SW 1271 (cell line): ENCODE measurements at places on chromosomes 5 and 9.

GRCh38 chr9:27165670-27166069 lies 56.6 kb downstream of the TEK start:
- DNase-seq = no peak

GRCh38 chr5:88778736-88779135 lies 104.2 kb downstream of the MEF2C start:
- DNase-seq = no peak

DNA sequence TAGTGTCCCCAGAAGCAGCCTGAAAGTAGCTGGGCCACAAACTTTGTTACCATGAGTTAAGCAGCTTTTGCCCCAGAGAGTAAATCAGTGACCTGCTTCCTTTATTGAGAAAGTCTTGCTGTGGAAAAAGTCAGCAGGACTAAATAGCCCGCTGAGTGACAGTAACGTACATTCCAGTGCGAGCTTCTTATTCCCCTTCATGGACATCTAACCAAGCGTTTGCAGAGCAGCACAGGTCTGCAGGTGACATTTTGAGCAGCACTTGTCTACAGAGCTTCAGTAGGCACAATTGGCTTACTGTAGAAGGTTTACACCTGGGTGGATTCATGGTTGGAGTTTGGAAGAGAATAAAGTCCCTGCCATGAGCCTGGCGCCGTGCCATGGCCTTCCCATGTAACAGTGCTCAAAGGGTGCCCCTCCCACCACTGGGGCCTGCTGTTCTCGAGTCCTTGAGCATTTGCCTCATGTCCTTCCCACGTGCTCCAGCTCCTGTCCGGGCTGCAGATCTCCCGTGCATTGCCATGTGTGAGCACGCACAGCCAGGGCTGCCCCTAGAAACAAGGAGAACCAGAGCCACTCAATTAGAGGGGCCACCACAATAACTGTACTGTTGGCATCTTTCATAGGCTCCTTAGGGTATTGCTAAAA lies 41.3 kb upstream of the GRHPR start:
- no peak for DNase-seq

DNA sequence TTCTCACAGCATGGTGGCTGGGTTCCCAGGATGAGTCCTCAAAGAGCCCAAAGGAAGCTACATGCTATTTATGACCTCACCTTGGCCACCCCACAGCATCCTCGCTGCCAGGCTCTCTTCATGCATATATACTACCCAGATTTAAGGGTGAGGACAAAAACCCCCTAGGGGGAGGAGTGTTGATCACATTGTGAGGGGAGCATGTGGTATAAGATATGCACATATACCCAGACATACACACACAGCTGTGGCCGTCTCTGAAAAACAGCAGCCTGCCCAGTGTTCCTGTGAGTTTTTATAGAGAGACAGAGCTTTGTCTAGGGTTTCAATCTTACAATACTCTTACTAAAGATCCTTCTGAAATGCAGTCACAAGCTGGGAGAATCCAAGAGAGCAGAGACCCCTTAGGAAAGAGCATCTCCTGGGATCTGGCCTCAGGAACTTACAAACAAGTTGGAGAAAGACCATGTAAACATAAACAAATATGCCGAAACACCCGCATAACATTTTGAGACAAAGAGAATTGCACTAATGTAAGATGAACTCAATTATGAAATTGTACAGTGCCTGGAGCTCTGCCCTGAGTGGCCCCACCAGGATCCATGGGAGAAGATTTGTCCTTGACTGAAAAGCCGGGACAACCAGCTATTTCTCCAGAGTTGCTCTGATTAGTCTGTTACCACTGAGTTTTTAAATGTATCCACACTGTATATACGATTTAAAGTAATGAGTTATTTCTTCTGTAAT lies 146.4 kb downstream of the GADD45G start:
- DNase-seq = no peak

DNA sequence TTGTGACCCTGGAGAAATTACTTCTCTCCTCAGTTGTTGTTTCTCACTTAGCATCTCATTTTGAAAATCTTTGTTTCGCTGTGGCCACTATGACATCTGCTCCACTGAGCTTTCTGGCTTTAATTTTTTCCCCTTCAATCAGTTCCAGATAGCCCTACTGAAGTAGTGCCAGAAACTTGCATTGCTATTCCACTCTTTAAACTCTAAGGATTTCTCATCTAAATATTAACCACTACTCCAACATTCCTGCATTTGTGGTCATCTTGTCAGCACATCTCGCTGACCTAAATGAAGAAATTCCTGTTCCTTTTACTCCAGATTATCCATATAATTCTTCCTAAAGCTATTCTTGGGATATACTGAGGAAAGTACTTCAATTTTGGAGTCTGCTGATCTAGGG lies 15.3 kb upstream of the NOL6 start:
- DNase-seq = no peak

DNA sequence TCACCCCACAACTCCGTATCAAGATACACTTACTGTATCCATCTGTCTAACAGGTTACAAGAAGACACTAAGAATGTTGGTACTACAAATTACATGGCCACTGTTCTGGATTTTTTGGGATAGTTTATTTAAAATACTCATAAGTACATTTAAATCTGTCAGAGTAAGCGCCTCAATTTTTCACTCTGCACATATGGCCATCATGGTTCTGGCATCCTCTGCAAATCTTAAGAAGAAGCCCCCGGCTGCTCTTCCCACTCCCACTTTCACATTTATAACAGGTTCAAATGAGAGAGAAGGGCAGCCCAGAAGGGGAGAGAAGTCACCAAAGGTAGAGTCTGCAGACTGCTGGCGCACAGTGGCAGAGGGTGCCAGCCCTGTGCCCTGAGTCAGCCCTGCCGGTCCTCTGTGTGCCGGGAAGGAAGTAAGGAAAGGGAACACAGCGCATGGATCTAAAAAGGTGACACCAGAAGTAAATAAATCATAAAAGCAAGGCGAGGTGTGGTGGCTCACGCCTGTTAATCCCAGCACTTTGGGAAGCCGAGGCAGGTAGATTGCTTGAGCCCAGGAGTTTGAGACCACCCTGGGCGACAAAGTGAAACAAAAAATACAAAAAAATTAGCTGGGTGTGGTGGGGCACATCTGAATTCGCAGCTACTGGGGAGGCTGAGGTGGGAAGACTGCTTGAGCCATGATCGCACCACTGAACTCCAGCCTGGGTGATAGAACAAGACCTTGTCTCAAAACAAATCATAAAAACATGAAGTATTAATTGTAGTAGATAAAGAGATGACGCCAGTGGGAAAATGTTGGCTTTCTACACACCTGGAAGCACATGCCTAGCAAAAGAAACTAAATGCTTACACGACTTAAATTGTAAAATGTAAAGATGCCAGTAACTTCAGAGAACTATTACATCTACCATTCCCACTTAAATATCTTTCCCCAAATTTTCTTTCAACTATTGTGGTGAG lies 30.0 kb downstream of the RNF130 start:
- DNase-seq = no peak

- DNase-seq = no peak
Observed at GRCh38 chr9:137214620-137215019, 7.4 kb downstream of the RNF208 start.

DNA sequence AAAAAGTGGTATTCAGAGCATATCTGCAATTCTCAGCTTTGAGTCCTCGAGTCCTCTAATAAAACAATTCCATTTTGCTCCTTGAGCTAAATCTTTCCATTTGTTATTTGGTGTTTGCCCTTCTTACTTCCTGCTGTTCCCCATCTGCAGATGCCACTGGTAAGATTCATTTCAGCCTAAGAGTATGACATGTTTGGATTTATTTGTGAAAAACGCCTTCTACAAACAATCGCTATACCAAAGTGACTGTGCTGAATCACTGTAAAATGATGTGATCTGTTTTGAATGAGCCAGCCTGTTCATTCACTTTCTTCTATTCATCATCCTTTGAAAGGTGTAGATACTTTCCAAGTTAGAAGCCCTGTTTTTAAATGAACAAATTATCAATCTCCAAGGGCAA lies 27.7 kb downstream of the KCTD16 start:
- no peak for DNase-seq

DNA sequence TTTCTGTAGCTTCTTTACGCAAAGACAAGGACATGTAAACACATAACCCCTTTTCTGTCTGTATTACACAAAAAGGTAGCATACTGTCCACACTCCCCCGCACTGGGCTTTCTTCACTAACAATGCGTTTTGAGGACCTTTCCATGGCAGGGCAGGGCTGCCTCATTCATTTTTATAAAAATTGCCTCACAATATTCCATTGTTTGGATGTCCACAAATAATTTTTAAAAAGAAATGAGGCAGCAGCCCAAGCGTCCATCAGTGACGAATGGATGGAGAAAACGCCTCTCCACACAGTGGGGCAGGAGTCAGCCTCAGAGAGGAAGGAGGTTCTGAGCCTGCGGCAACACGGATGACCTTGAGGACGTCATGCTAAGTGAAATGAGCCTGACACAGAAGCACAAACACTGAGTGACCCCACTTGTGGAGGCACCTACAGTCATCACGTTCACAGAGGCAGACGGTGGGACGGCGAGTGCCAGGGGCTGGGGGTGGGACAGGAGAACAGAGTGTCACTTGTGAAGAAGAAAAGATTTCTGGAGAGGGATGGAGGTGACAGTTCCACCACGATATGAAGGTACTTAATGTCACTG lies 67.8 kb downstream of the RASGEF1C start:
- no peak for DNase-seq

GRCh38 chr5:67301285-67301903 lies 104.8 kb upstream of the CD180 start:
- peak; percentile 29 for DNase-seq

GRCh38 chr9:3955305-3955687 lies 344.6 kb downstream of the GLIS3 start:
- no peak for DNase-seq

DNA sequence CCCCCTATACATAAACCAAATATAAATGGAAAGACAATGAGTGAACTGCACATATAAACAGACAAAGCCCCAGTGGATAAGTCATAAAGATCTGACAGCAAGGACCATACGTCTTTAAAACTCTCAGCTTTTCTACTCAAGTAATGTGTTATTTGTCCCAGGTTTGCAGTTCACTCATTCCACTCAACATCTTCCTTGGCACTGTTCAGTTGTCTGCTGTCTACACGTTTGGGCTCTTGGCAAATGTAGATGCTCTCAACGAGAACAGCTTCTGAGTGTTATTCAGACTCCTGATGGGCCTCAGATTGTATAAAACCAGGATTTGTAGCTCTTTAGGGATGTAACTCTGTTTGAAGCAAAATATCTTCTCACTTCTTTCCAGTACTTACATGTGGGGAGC lies 198.2 kb upstream of the SEMA6A start:
- DNase-seq = no peak

DNA sequence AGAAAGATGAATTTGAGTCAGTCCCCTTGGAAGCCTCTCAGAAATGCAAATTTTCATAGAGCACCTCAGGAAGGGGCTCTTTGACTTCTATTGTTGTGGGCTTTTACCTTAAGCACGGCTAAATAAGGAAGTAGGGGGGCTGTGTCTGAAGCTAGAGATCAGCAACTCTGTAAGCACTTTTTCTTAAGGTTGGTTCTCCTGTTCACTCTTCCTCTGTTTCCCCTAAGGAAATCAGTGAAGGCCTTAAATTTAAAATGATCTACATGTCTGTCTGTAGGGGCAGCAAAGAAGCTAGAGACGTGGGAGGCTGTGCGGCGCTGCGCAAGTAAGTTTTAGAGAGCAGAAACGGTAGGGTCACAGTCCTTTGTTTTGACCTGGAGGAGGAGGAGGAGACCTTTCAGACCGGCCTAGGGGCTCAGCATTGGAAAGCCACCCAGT lies 1.2 kb upstream of the CDC14B start:
- no peak for DNase-seq

DNA sequence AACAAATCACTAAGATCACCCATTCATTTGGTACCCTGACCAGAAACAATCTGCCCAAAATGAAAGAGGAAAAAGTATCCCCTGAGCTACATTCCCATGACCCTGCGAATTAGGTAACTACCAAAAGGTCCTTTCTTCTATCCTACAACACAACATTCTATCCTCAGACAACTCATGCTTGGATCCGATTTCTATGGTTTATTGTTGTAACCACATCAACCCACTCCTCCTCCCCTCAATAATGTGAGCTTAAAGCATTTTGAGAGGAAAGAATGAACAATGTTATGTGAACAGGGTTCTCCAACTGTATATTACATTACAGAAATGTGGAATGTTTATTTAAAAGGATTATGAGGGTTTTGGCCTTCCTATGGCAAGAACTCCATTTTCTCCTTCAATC lies 4.0 kb downstream of the SLC35D2 start:
- DNase-seq = no peak

- DNase-seq = no peak
Observed at GRCh38 chr5:170974461-170974860, 112.6 kb downstream of the RANBP17 start.

DNA sequence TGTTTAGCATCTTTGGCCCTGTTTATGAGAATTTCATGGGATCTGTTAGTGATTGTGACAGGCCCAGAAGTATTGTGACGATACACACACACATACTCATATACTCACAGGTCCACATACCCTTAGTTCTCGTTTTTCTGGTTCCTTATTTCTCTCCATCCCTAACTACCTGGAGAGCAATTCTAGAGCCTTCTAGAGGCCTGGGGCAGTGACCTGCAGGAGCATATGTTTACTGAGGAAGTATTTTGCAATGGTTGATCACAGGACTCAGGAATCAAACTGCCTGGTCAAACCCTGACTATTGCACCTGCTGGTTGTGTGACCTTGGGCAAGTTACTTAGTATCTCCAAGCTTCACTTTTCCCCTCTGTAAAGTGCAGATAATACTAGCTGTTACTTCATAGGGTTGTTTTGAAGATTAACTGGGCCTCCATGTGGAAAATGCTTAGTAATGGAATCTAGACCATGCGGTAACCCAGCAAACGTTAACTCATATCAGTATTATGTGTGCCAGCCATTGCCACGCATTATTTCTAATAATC lies 8.7 kb downstream of the PAPPA start:
- DNase-seq = no peak

DNA sequence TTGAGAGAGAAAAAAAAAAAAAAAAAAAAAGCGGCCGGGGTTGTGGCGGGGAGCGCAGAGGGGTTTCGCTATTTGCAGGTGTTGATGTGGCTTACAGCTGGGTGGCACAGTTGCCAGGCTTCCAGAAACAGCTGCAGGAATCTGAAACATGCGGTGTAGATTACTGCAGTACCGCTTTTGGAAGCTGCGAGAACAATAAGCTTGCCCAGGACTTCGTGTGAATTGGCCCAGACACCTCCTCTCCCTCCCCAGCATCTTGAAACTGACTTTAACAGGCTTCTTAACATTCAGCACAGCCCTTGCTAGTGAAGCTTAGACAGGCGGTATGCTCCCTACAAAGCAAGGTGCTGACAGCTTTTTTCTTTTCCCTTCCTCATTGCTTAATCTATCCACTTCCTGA lies 104.0 kb downstream of the ATP10B start:
- DNase-seq = no peak

GRCh38 chr5:75558981-75559632 lies 47.4 kb downstream of the POLK start:
- no peak for DNase-seq
